ENCODE measurements at places on chromosomes 11 and 22.
A peak's percentile ranks its signal among the peaks of the same experiment; 100 is the strongest.

DNA sequence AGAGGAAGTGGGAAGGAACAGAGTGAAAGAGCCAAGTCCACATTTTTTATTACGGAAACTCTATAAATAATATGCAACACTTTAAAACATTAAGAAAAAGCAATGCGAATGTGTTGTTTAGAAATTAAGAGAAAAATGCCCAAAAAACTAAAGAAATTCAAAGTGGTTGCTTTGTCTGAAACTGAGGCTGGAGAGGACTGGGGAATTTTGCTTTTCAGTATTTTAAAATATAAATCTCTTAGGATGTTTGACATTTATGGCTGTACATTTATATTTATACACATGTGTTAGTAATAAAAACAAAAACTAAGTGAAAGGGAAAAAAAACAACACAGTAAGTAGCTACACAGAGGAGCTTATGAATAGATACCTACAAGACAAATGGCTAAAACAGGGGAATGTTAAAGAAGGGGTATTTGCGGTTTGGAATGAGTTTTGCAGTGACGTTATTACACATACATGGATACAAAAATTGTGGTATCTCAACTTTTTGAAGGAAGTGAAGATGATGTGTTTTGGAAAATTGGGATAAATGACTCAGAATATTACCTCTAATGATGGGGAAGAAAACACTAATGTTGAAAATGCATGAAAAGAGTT lies 97.0 kb upstream of the DRD2 start:
- no peak for DNase-seq

DNA sequence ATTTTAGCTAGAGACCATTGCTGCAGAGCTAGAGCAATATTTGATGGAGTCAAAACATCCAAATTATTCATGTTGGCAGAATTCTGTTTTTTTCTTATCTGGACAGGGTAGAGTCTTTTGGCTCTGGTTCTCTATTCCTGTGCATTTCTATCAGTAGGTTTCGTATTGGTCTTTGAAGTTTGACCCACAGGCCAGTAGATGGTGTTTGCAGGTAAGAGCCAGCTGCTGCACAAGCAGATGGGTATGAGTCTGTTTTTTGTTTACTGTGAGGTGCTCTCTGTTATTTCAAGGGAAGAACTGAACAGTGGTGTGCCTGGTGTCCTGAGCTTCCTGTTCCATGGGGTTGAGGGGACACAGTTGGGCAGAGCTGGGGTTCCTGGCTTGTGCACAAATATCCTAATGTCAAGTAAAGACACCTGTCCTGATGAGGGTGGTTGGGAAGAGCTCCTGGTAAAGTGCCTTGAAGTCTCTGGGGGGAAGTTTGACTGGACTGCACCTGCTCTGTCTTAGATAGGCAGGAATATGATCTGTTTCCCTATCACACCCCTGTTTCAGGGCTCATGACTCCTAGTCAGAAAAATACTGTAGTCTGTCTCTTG lies 34.0 kb upstream of the SLC22A25 start:
- DNase-seq = no peak

DNA sequence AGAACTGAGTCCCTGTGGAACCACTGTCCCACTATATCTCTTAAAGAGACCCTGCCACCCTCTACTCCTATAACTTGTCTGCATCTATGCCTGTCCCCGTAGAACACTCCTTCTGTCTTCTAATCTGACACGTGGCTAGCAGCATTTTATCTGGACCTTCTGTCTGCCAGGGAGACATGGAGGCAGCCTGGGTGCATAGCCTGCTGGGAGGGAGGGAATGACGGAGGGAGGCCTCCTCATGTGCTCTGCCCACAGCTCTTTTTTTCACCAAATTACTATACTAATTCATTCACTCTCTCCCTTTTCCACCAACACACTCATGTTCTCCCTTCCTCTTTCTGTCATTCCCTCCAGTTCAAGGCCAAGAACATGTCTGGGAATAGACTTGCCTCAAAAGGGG lies 7.6 kb upstream of the THRSP start:
- DNase-seq = no peak

- DNase-seq = no peak
Observed at GRCh38 chr11:69934861-69935494, 115.8 kb upstream of the FGF3 start.

GRCh38 chr11:67465189-67465510 lies 3.9 kb downstream of the TMEM134 start:
- DNase-seq = no peak

GRCh38 chr11:70901951-70902521 lies 350.3 kb downstream of the SHANK2 start:
- no peak for DNase-seq

GRCh38 chr11:61972672-61973475 lies 5.4 kb upstream of the FTH1 start:
- no peak for DNase-seq

GRCh38 chr11:121299417-121299816 lies 6.8 kb downstream of the SC5D start:
- no peak for DNase-seq

GRCh38 chr11:1168721-1169161 lies 11.0 kb downstream of the MUC5AC start:
- no peak for DNase-seq

- DNase-seq = no peak
Observed at GRCh38 chr11:66368484-66368883, 3.1 kb downstream of the SLC29A2 start.

- peak; percentile 16 for DNase-seq
Observed at GRCh38 chr11:11157185-11157584, 195.9 kb downstream of the CSNK2A3 start.

- DNase-seq = no peak
Observed at GRCh38 chr22:45882881-45883810, 93.8 kb downstream of the WNT7B start.

DNA sequence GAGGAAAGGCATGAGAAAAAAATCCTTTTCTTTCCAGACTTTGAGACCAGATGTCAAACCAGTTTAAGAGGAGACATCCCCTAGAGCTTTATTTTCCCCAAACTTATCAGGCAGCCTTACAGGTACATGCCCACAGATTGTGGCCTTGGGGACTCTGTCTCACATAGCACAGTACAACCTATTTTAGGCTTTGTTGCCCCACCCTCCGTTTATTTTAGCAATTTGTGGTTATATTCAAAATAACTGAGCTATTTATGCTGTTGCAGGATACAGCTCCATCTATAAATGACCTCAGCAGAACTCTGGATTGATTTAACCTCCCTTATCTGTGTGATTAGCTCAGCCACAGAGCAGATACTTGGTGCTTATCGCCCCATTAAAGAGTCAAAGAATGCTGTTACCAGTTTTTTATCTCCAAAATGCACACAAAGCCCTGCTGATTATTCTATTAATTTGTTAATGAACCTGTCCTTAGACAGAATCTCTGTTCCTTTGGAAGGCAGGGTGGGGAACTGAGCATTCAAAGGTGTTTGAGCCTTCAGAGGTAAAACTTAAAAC lies 525.2 kb downstream of the OPCML start:
- DNase-seq = no peak

DNA sequence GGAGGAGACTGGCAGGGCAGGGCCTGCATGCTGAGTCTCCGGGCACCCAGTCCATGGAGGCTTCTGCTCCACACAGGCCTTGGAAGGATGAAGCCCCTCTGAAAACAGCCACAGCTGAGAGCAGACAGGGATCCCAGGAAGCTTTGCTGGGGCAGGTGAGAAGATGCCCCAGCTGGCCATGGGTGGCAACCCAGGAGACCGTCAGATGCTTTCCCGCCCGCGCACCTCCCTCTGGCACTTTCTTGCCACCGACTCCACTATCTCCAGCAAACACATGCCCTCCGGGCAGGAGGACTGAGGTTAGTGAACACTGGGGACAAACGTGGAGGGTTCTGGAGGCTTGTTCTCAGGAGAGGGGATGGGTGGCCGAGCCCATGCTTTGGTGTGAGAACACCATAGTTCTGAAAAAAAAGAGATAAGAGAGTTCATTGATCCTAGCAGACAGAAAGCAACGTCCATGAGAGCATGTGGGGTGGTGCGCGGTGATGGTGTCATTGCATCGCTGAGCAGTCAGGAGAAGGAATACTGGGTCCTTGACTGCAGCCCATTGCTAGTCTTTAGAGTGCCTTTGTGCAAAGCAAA lies 2.3 kb downstream of the C1QTNF6 start:
- DNase-seq = no peak

GRCh38 chr11:33885338-33886005 lies 6.4 kb downstream of the LMO2 start:
- no peak for DNase-seq

- DNase-seq = no peak
Observed at GRCh38 chr11:114154271-114155047, 94.9 kb downstream of the ZBTB16 start.

DNA sequence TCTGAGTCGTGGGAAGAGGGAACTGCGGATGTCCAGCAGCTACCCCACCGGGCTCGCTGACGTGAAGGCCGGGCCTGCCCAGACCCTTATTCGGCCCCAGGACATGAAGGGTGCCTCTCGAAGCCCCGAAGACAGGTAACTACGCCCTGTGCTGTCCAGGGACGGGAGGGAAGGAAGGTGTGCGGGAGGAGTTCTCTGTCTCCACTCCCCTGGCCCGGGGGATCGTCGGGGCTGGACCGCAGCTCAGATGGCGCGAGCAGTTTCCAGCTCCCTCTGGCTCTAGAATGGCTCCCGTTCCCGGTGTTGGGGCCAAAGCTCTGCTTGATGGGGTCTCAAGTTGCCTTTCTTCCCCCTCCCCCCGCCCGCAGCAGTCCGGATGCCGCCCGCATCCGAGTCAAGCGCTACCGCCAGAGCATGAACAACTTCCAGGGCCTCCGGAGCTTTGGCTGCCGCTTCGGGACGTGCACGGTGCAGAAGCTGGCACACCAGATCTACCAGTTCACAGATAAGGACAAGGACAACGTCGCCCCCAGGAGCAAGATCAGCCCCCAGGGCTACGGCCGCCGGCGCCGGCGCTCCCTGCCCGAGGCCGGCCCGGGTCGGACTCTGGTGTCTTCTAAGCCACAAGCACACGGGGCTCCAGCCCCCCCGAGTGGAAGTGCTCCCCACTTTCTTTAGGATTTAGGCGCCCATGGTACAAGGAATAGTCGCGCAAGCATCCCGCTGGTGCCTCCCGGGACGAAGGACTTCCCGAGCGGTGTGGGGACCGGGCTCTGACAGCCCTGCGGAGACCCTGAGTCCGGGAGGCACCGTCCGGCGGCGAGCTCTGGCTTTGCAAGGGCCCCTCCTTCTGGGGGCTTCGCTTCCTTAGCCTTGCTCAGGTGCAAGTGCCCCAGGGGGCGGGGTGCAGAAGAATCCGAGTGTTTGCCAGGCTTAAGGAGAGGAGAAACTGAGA lies 1.4 kb downstream of the ADM start:
- DNase-seq = no peak

GRCh38 chr11:29306527-29306926 lies 710.3 kb downstream of the KCNA4 start:
- no peak for DNase-seq

GRCh38 chr11:31687861-31688260 lies 123.3 kb downstream of the PAX6 start:
- DNase-seq = peak; percentile 85

- no peak for DNase-seq
Observed at GRCh38 chr22:42561856-42562255, 8.1 kb downstream of the SERHL2 start.

DNA sequence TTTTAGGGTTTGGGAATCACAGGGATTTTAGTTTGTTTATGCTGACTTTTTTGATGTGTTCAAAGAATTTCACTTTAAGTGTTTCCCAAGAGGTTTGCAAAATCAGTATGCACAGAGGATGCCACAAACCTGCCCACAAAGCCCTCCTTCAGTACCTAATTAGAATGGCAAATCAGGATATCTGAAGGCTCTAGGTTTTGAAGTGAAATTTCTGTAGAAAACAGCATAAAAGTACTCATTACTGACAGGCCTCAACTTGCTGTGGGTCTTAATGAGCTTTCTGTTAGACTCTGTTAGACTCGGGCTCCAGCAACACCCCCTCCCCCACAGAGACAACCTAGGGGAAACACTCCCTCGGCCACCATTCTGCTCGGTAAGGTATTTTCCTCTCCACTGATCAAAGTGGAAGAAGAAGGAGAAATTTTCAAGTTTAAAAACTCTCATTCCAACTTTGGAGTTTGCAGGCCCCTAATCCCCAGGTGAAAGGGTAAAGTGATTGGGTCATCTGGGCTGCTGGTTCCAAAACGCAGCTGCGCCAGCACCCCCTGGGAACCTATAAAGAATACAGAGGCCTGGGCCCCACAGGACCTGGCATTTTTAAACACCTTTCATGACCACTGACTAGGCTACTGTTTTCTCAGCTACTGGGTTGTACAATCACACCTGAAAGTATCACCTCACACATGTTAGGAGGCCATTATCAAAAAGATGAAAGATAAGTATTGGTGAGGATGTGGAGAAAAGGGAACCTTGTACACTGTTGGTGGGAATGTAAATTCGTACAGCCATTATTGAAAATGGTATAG lies 67.5 kb downstream of the PLEKHA7 start:
- no peak for DNase-seq

GRCh38 chr11:97354026-97354425 lies 964.2 kb downstream of the JRKL start:
- DNase-seq = no peak

DNA sequence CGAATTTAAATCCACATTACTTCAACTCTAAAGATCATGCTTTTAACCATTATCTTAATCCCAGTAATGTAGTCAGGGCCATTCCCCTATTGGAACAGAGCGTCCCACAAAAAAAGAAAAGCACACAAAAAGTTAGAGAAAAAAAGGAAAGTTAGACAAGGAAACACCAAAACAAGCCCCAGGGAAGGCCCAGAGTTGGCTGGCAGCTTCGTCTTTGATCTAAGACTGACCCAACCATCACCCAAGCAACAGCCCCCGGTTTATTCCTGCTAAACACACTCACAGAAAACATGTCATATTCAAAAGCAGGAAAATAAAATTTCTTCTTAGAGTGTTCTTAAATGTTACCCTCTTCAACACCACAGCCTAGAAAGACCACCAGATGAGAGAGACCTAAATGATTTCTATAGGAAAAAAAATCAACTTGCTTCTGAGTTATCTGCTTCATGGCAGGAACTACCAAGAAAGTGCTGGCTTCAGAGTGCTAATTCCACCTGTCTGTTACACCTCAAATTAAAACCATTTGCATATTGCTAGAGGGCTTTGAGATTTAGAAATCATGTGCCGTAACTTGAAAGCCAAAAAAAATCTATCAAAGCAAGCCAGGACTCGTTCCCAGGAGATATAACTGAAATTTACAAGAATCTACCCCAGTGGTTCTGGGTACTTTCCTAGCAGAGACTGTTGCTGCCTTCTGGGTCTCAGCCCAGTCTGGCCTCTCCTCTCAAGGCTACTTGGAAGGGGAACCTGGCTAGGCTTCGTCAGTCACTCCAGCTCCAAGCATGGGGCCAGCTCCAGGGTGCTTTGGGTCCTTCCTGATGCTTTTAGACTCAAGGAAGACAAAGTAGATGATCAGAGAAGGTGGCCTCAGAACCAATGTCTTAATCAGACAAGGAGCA lies 31.2 kb downstream of the POU2AF3 start:
- DNase-seq = no peak

GRCh38 chr11:78931891-78932290 lies 357.2 kb upstream of the NARS2 start:
- DNase-seq = no peak

DNA sequence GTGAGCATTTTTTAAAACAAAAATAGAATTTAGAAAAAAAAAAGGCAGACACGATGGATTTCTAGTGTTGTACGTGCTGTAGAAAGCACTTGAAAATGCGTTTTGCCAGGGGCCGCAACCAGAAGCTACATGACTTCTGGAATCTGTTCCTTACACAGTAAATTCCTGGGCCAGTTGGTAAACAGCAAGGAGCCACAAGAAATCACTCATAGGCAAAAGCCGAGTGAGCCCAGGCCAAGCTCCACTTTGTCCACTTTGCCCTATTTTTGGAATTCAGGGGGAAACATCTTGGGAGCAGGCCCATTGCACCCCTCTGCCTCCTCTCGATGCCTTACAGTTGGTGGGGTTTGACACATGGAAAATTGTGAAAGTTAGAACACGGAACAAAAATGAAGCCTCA lies 4.1 kb upstream of the CELSR1 start:
- no peak for DNase-seq
